GM19239 (cell line): ENCODE measurements at places on chromosomes 7 and 10.

DNA sequence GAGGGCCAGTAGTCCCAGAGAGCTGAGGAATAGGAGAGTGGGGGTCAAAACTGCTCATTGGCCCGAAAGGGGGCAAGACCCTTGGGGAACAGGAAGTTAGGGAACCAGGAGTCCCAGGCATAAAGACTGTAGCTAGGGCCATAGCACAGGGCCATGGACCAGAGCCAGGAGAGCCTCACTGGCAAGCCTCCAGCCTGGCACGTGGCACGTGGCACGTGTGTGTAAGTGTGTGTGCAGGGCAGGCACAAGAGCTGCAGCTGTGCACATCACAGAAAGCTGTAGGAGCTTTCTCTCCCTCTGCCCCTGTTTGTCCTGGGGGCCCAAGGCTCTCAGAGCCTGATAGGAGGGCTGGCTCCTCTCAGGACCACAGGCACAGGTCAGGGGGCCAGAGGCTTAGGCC, 47.8 kb upstream of the SLF2 start:
- no peak for DNase-seq

GRCh38 chr7:33733870-33734650, 171.3 kb upstream of the BMPER start:
- no peak for DNase-seq

DNA sequence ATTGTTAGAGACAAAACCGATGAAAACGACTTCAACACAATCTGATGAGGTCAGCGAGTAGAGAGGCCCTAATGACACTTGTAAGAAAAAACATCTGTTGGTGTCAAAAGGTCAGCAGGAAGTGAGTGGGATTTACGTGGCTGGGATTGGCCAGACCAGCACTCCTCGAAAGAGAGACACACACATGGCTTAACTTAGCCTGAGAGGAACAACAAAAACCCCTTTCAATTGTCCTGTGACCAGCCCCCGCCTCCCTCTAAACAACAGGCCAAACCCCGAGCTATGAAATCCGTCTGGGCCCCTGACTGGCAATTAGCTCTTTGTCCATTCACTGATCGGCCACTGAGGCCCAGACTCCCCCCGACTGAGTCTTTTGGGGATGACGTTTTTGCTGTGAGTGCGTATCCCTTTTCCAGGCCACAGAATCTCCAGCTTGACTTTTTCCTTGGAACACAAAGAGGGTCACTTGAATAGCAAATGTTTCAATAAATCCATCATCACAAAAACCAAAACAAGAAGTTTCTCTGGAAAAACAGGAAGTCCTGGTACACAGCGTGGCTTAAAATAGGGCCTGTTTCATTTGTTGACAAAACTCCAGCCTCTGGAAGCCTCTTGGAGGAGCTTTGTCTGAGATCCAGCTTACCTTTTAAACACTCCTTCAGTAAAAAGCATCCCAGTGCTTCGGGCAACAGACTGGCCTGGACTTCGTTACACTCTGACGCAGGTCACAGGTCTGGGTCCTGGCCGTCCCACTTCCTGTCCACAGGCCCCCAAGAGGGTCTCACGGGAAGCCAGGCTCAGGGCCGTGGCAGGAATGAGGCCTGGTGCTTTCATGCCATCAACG, 103.0 kb downstream of the CTBP2 start:
- no peak for DNase-seq

DNA sequence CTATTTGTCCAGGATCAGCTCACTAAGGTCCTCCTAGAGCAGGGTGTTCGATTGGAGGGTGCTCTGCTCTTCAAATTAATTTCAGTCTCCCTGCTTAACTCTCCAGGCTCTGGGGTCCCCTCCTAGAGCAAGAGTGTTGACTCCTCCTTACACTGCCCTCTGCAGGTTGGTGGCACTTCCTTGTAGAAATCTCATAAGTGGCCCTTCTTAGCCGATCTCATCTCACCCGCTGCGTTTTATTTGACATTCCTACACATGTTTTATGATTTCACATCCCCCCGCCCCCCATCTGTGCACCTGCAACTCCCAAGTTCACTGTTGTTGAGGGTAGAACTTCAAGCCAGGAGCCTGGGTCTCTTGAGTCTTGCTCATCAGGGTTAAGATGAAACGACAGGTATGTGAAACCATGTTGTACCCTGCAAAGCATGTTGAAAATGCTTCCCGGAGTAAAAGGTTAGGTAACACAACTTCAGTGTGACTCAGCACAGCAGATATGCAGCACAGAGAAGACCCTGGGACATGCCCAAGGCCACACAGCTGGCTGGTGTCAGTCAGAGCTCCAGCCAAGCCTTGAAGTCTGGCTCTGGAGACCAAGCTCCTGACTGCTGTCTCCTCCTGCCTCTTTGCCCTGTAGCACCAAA, 171.2 kb downstream of the PRKAG2 start:
- peak; percentile 38 for DNase-seq

- peak; percentile 22 for DNase-seq
These were observed 76.2 kb upstream of the TMEM168 start for GRCh38 chr7:112866424-112866823.

DNA sequence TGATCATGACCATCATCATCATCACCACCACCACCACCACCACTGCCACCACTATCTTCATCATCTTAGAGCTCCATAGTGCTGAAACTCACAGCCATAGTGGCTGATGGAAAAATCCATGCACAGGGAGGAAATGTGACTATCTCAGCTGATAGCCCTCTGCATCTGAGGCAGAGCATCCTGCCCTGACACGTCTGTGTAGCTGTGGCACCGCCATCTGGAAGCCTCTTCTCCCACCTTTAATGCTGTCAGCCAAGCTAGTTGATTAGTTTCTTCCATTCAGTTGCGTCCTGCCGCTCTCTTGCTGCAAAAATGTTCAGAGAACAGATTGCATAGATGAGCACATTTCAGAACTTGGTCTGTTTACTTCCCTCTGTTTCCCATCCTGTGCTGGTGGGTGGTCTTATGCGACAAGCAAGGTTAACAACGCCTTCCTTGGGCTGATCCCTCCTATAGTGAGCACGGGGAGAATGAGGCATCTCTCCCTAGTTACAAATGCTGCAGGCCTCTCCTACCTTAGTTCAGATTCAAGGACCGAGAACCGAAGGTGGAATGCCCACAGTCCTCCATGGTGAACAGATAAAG, 478.6 kb downstream of the PLXNA4 start:
- no peak for DNase-seq

DNA sequence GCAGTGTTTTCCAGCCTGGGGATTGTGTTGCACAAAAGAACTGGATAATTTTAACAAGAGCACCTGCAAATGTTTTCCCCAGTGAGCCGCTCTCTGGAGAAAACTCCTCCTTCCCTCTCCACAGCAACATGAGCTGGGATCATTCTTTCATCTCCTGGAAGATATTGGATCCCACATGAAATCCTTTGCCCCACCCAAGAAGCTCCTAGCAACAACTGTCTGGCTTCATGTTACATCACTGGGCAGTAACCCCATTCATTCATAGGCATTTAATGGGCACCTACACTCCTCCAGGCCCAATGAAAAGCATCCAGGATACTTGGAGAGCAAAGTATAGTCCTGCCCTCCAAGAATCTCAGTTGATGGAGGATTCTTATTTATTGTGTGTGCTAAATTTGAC, 27.2 kb downstream of the LSM5 start:
- no peak for DNase-seq

GRCh38 chr7:1460821-1461645, 1.8 kb upstream of the MICALL2 start:
- DNase-seq, result no peak

DNA sequence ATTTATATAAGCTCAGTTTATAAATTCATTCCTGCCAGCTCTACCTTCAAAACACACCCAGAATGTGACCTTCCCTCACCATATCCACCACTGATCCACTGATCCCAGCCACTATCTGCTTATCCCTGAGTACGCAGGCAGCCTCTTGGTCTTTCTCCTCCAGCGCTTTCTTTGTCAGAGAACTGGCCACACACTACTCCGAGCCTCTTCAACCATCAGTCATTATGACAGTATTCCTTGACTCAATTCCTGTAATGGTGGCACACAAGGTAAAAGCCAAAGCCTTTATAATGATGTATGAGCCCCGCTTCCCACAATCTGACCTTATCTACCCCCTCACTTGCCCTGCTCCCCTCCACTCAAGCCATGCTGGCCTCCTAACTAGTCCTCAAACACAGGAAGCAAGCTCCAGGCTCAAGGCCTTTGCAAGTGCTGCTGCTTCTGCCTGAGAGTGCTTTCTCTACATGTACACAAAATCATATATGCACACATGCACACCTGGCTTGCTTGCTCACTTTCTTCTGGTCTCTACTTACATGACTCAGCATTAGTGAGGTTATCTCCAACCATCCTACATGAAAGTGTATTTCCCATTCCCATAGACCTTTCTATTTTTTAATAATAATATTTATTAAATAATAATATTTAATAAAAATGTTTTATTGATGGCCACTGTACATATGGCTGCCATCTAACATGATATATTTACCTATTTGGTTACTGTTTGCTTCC, 150.4 kb upstream of the FEZF1 start:
- no peak for DNase-seq

DNA sequence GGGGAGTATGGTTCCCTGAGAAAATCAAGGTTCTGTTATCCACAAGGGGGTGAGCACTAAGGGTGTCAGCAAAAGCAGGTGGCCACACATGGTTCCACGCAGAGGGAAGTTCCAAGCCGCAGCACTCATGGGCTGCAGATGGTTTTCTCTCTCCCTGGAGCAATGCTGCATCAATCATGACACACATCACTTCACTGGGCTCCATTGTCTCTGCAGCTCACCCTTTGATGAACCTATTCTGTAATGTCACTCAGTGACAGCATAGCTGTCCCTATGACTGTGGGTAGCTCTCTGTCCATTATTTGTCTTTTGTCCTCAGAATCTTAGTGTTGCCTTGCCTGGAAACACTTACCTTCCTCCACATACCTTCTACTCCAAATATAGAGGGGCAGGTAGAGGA, 34.8 kb downstream of the LRRC18 start:
- DNase-seq, result no peak

GRCh38 chr10:92419740-92420545, 129.0 kb downstream of the MARCHF5 start:
- no peak for DNase-seq

GRCh38 chr7:5525271-5526099, 101.9 kb upstream of the TNRC18 start:
- no peak for DNase-seq

GRCh38 chr7:132276234-132276630, 300.0 kb downstream of the PLXNA4 start:
- DNase-seq, result no peak

DNA sequence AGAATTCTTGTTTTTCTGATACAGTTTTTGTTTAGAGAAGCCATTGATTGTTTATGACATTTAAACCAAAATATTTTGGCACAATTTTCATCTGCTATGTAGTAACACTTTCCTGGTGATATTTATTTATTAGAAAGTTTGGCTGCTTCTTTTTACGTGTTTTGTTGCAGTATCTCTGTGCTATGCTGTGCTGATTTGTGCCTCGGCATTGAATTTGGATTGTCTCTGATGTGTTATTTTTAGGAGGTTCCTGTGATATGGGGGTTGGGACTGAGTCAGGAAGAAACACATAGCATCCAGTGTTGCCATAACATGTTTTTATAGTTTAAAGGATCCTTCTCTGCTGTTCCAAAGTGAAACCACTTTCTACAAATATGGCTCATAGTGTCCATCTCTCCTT, 1197.7 kb upstream of the LRRN3 start:
- DNase-seq, result no peak

DNA sequence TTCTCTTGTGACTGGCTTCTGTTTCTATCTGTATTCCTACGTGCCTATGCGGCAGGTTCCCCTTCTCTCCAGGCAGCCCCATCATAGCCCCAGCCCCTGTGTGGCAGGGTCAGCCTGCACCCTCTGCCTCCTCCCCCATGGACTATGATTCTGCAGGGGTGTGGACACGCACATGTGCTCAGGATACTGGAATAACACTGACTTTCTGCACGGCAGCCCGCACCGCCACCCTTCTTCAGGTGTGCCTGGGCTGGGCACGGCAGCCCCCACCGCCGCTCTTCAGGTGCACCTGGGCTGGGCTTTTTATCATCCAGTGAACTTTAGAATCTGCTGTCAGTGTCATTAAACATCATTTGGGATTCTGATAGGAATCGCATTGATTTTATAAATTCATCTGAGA, 202.6 kb upstream of the PPP2R2D start:
- no peak for DNase-seq

DNA sequence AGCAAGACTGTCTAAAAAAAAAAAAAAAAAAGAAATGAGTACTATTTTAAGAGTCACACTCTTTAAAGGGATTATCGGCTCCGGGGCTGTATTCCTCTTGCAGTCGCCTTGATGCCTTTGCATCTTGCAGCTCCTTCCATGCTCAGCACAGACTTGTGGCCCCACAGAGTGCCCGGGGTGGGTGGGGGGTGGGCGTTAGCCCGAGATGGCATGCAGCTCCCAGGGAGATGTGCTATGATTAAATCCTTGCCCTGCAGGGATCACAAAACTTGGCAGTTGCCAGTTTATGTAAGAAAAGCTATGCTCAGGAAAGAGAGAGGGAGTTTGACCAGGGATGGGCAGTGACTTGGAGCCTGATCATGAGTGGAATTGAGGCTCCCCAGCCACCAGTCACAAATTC, 81.9 kb downstream of the CCDC3 start:
- no peak for DNase-seq

- DNase-seq, result no peak
These were observed 26.0 kb upstream of the VAX1 start for GRCh38 chr10:117163954-117164548.

- no peak for DNase-seq
These were observed 171.2 kb downstream of the REEP3 start for GRCh38 chr10:63692220-63692896.

DNA sequence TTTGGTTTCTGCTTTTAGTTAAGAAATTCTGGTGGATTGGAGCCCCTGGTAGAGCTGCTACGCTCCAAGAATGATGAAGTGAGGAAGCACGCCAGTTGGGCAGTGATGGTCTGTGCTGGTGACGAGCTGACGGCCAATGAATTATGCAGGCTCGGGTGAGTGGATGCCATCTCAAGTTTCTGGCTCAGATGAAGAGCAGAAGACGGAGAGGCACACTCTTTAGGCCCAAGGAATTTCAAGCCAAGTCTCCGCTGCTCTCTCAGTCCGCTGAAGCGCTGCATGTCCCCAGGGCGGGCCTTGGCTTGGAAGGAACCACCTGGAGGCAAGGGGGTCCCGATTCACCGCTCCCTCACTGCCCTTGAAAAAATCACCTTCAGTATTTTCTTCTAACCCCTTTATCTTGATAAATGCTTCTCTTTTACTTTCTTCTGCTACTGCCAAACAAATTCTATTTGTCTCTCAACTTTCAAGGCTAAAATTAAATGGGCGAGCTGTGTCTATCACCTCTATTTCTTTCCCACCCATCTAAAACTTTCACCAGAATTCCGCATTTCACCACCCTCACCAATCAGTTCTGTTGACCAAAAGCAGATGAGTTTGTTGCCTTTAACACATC, 74.2 kb downstream of the ARMC3 start:
- DNase-seq, result no peak

- no peak for DNase-seq
These were observed 53.7 kb downstream of the CACNA2D1 start for GRCh38 chr7:82389876-82390275.

- DNase-seq, result no peak
These were observed 95.1 kb downstream of the ITGA8 start for GRCh38 chr10:15624401-15625196.
